ENCODE measurements at places on chromosomes 7 and 10.

DNA sequence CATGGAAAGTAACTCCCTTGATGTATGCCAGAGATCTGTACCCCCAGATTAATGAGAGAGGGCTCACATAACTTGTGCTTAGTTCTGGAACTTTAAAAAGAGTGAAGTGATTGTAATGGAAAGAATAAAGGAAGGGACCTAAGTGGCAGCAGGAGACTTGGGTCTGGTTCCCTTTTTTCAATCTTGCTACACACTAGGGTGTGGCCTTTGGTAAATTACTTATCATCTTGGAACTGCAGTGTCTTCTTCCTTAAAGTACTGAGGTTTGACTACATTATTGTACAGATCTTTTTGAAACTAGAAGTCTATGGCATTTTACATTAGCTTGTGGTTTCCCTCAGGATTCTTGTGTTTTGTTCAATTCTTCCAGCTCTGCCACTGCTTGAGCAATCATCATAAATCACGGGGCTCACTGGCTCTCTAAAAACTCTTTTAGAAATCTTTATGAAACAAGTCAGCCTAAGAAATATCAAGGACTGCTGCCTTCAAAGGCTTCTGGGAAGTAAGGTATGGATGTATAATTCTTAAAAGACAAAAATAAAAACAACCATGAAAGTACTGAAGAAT is 22.5 kb upstream of the CHRM2 start:
- no peak for DNase-seq

DNA sequence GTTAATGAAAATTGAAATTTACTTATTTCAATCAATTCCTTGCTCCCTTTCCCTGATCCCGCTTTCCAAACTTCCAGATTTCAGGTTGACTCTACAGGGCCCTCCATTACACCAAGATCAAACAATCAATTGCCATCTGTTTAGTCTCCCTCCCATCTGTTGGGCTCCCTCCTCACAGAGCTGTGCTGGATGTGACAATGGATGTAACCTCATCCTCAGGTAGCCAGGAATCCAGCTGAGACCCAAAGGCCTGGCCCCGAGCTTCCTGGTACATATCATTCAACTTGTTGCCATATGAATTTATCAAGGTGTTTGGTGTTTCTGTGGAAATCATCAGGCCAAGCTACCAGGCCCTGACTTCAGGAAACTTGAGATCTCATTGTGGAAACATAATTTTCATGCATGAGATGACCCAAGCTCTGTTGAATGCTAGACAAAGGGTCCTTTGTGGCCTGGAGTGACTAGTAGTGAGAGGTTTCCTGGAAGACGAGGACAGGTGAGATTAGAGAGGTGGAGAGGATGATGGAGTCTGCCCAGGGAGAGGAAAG is 148.6 kb upstream of the PDE1C start:
- DNase-seq, result no peak

DNA sequence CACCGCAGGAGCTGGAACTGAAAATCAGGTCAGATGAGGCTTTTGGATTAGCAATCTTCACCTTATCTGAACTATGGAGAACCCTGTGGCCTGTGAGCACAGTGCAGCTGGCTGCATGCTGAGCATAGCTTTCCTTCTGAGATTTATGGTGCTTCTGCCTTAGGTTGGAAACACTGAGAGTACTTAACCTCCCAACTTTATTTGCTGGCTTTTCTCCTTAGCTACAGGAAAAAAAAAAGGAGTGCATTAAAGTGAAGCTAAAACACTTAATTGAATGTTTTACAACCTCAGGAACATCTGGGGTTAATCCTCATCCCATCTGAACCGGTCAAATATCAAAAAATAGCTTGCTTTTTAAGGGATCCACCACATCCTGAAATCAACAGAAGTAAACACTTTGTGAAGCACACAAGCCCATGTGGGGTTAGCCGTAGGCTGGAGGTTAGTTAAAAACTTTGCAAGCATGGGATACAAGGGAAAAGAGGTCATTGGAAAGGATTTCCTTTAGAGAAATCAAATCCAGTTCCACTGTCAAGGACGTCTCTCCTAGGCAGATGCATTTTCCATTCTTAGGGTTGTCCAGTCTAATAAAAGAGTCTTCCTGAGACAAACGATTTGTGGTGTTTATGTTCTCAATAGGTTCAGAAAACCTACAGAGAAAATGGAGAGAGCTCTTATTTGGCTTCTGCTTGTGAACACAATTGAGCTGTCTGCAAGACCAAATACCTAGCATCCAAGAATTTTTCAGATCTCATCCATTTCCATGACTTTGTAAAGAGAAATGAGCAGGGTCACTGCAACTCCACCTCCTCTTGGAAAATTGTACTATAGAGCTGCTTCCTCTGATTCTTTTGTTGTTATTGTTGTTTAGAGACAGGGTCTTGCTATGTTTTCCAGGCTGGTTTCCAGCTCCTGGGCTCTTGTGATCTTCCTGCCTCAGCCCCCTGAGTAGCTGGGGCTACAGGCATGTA is 470.4 kb upstream of the IGFBP3 start:
- no peak for DNase-seq

- no peak for DNase-seq
Observed at GRCh38 chr7:34875481-34875880, 161.8 kb downstream of the DPY19L1 start.

DNA sequence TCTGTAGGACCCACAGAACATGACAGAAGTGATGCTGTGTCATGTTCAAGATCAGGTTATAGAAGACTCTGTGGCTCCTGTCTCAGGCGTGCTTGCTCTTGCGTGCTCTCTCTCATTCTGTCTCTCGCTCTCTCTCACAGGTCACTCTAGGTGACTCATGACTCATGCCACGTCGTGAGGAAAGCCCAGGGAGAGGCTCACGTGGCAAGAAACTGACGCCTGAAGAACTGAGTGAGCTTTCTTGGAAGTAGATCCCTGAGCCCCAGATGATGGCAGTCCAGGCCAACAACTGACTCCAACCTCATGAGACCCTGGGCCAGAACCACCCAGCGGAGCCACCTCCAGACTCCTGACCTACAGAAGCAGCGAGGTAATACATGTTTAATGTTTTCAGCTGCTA is 103.3 kb downstream of the DNMBP start:
- no peak for DNase-seq

DNA sequence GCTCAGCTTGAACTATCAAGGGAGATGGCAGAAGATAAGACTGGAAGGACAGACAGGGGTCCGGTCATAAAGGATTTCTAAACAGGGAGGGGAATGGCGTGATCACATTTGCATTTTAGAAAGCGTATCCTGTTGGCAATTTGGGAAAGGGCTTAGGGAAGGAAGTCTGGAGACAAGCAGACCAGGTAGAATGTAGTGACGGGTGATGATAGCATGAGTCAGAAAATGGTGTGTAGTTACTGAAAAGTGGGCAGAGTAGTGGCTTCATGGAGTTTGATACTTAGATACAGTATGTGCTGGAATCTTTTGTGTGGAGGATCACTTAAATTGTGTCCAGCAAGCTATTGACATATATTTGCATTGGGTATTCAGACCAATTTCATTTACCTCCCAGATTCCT is 61.2 kb downstream of the LRGUK start:
- DNase-seq, result no peak

DNA sequence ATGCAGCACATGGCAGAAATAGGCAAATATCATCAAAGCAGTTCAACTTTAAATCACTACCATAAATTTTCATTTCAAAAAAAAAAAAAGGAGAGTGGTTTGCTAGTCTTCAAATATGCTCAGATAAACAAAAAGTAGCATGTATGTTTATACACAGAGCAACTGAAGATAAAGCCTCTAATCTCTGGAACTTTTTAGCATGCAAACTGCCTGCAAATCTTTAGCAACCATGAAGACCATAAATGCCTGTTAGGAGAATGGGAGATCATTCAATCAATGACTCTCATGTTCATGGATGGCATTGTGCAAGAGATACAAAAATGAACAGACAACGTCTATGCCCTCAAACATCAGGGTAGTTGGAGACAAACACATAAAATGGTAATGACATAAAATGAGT is 57.3 kb downstream of the ORC5 start:
- no peak for DNase-seq

GRCh38 chr10:48333856-48334255 is 27.4 kb downstream of the MAPK8 start:
- DNase-seq, result peak; percentile 61

- no peak for DNase-seq
Observed at GRCh38 chr10:74262856-74263255, 111.8 kb downstream of the ADK start.

DNA sequence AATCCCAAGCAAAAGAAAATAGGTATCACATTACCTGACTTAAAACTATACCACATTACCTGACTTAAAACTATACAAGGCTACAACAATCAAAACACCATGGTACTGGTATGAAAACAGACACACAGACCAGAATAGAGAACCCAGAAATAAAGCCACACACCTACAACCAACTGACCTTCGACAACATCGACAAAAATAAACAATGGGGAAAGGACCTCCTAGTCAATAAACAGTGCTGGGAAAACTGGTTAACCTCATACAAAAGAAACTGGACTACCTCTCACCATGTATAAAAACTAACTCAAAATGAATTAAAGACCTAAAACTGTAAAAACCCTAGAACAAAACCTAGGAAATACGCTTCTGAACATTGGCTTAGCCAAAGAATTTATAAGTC is 22.5 kb downstream of the SNX13 start:
- DNase-seq, result no peak

DNA sequence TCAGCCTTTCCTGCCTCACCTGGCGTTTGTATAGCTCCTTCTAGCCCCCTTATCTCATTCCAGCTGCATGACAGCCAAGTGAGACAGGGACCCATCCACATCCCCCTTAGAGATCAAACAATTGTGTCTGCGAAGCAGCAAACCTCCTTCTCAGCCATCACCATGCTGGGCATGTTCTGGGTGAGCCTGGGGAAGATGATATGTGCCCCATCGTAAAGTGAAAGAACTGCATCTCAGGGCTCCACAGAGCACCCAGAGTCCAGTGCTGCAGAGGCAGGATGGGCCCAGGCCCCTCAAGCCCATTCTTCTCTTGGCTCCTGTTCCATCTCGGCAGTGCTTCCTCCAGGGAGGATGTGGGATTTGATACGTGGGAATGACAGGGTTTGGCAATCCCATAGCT is 43.2 kb downstream of the FIGNL1 start:
- DNase-seq, result no peak

GRCh38 chr10:124482876-124483275 is 21.3 kb downstream of the LHPP start:
- DNase-seq, result no peak
